ENCODE measurements at places on chromosomes 3 and 15. TPM values are rescaled to one million over a fixed set of nuclear protein-coding genes. Genes with fewer than 3 reads are reported as not detected.

The RAB6B gene
- polyA plus RNA-seq: 1.6 TPM

The EPHA3 gene
- polyA plus RNA-seq: 0.49 TPM

The CADPS gene
- polyA plus RNA-seq: 28.1 TPM

The CCR5 gene
- 0.16 TPM for polyA plus RNA-seq

The LYZL4 gene
- not detected for polyA plus RNA-seq

The IGSF10 gene
- polyA plus RNA-seq: 0.27 TPM

The CHRFAM7A gene
- 0.95 TPM for polyA plus RNA-seq

The CCDC80 gene
- polyA plus RNA-seq: 12.7 TPM

The TBC1D23 gene
- polyA plus RNA-seq: 15.1 TPM
